ENCODE measurements at places on chromosomes 13 and 19.

- DNase-seq: peak; percentile 74
- H3K27ac ChIP-seq: no peak overlapping the region
- H3K4me3 ChIP-seq: no peak overlapping the region
Measured at GRCh38 chr13:94435604-94436226, 43.8 kb downstream of the DCT start.

GRCh38 chr19:39759457-39760184, 19.0 kb upstream of the LEUTX start:
- H3K4me1 ChIP-seq: no peaks in the 10 kb centered on the region
- no peak overlapping the region for H3K4me3 ChIP-seq
- DNase-seq: no peak
- no peaks in the 10 kb centered on the region for H3K27me3 ChIP-seq

DNA sequence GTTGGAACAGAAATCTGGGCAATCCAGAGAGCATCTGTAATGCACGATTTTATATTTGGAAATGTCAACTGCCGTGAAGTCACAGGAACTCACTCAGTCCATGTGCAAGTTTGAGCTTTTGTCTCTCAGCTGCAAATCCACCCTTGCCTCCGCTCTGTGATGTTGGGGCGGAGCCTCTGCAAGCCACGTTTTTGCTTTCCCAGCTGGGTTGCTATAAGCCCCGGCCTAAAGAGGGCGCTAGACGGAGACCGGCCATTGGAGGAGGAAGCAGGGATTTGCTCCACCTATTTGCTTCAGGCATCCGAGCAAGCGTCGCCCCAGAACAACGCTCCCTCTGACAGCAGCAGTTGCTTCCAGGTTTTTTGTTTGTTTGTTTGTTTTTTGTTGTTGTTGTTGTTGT, 56.2 kb downstream of the TRPM4 start:
- H3K36me3 ChIP-seq: no peaks in the 10 kb centered on the region
- no peak overlapping the region for H3K4me3 ChIP-seq
- no peaks in the 10 kb centered on the region for H3K27me3 ChIP-seq
- no peak for DNase-seq
- H3K4me1 ChIP-seq: no peaks in the 10 kb centered on the region

GRCh38 chr13:112510002-112510780, 77.8 kb downstream of the TUBGCP3 start:
- peaks cover 33% of the 10 kb centered on the region for H3K36me3 ChIP-seq
- no peaks in the 10 kb centered on the region for H3K27me3 ChIP-seq
- DNase-seq: no peak
- no peak overlapping the region for H3K27ac ChIP-seq
- no peak overlapping the region for H3K4me3 ChIP-seq
- no peaks in the 10 kb centered on the region for H3K4me1 ChIP-seq

DNA sequence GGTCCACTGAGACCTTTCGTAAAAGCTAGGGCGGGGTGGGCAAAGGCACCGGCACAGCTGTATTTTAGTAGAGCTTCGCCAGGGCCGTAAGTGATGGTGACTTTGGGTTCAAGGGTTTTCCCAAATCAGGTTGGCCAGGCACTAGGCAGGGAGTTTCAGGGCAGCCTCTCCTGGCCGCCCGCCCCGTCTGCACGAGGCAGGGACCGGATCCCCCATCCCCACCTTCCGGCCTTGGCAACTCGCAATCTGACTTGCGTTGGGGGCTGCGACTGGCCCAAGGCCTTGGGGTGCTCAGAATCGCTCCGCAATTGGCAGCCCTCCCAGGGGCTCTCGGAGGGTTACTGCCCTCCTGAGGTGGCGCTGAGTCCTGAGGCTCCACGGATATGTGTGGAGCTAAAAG, 4.1 kb upstream of the ZIC5 start:
- peaks cover 73% of the 10 kb centered on the region for H3K27me3 ChIP-seq
- no peak overlapping the region for H3K27ac ChIP-seq
- no peak overlapping the region for H3K4me3 ChIP-seq
- no peaks in the 10 kb centered on the region for H3K36me3 ChIP-seq
- peak; percentile 46 for DNase-seq

DNA sequence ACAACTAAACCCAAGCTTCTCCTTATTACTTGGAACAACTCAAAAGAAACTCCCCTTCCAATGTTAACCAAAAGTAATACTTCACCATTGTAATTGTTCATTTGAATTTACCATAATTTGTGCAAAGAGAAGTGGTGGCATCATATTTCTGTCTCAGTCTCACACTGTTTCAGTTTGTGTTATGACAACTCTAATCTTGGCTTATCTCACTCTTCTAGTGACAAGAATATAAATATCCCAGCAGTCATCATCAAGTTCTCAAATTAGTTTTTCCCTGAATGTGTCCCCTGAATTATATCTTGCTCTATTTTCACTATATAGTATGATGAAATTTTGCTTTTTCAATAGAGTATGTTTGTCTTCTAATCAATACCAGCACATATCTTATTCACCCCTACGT, 681.4 kb upstream of the PRR20A start:
- no peak for DNase-seq
- H3K27ac ChIP-seq: no peak overlapping the region
- no peaks in the 10 kb centered on the region for H3K27me3 ChIP-seq
- H3K36me3 ChIP-seq: no peaks in the 10 kb centered on the region
- no peaks in the 10 kb centered on the region for H3K4me1 ChIP-seq
- H3K4me3 ChIP-seq: no peak overlapping the region

DNA sequence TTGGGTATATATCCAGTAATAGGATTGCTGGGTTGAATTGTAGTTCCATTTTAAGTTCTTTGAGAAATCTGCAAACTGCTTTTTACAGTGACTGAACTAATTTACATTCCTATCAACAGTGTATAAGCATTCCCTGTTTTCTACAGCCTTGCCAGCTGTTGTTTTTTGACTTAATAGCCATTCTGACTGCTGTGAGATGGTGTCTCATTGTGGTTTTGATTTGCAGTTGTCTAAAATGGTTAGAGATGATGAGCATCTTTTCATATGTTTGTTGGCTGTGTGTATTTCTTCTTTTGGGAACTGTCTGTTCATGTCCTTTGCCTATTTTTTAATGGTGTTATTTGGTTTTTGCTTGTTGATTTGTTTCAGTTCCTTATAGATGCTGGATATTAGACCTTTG, 4.0 kb upstream of the ZNF222 start:
- no peaks in the 10 kb centered on the region for H3K4me1 ChIP-seq
- no peak for DNase-seq
- H3K36me3 ChIP-seq: no peaks in the 10 kb centered on the region
- H3K27ac ChIP-seq: no peak overlapping the region

Measured in kidney (tissue), 22 donors.